ENCODE measurements at places on chromosomes 3 and 15. TPM values are rescaled to one million over a fixed set of nuclear protein-coding genes. Genes with fewer than 3 reads are reported as not detected.

Gene IGSF10
- 0.33 TPM for total RNA-seq

Gene CLEC3B
- 0.25 TPM for total RNA-seq

Gene CHRNA3
- total RNA-seq, result not detected

Gene CCDC174
- total RNA-seq, result 14.1 TPM

Gene CYP8B1
- not detected for total RNA-seq

Gene KBTBD12
- not detected for total RNA-seq

Gene ST3GAL6
- 12.9 TPM for total RNA-seq

Gene A4GNT
- total RNA-seq, result not detected

Gene HYAL3
- 3.2 TPM for total RNA-seq

Gene IL12A
- total RNA-seq, result 4.1 TPM

Gene DUOX2
- total RNA-seq, result not detected

Gene TM4SF1
- 287 TPM for total RNA-seq

Gene GOLGA6L4
- total RNA-seq, result 1.2 TPM

Gene SAMMSON
- total RNA-seq, result 0.25 TPM

Gene MYO5C
- under 0.01 TPM for total RNA-seq

Gene SST
- not detected for total RNA-seq

Gene SEMA5B
- total RNA-seq, result not detected

Measured in uterine smooth muscle cell (primary cell).